ENCODE measurements at places on chromosomes 2 and 18.

DNA sequence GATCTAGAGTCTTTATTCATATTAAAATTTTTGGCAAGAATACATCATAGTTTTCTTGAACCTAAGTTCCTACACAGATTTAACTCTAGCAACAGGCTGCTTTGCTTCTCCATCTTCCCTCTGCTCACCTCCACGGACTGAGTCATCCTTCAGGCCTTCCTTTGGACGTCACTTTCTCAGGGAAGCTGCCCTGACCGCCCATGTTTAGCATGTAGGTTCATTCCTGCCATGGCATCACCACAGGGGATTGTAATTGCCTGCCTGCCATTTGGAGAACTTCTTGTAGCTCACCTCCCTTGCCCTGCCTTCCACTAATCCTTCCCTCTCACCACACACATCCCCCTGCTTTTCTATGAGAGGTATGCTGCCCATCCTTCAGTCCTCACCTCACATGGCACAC is 43.9 kb upstream of the B3GNT2 start:
- no peak for DNase-seq

GRCh38 chr2:20241973-20242726 is 17.2 kb upstream of the SDC1 start:
- no peak for DNase-seq

DNA sequence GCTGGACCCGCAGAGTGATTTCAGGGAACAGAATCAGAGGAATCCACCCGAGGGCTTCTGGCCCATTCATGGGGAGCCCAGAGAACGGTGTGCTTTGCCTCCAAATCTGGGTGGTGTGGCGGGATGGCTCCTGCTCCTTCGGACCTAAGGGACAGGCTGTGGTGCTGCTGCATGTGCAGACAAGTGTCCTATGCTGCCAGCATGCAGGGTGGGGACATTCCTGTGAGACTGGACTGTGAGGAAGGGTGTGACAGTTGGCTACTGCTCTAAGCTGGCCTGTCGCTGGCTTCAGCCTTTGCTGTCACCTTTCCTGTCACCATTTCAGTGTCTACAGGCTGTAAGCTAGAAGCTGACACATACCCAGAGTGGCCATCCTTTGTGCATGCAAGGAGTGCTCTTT is 2.9 kb upstream of the SLC4A3 start:
- no peak for DNase-seq

DNA sequence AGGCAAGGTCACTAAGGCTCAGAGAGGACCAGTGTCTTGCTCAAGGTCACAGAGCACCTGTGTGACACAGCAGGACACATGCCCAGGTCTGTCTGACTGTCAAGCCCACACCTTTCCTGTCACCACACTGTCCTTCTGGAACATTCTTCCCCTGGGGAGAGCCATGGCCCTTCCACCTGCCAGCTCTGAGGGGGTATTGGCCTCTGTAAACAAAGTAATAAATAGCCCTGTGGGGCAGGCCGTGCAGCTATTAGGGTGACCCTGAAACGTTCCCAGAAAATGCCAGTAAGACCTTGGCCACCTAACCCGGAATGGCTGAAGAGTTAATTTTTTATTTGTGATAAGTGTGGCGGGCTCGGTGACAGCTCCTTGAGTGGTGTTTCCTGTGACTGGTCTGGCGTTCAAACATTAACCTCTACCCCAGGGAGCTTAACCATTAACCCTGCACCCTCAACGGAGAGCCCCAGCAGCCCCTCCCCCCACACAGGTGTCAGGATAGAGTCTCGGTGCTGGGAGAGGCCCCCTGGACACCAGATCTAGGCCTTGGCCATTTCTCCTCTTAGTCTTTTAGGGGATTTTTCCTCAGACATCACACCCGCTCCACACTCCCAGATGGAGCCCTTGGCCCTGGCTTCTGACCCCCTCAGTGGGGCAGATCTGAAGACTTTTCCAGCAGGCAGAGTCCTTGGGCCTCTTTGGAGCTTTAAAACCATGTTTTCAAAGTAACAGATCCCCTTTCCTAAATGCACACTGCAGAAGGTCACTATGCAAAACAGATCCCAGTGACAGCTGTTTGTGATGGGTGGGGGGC is 36.6 kb downstream of the SCTR start:
- no peak for DNase-seq

DNA sequence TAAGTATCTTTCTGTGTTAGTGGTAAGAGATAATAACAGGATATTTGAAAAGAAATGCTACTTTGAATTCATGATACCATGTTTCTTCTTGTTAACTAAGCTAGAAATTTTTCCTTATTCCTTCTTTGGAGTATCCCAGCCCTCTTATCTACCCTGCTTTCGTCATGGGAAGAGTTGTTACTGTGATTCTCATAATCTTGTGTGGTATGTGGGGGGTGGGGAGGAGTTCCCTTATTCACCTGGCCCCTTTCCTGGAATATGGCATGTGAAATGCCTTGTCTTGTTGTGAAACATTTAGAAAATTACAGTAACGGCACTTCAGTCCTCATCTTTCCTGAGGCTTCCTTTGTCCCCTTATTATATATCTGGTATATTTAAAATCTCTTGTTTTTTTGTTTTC is 129.9 kb downstream of the NCOA1 start:
- no peak for DNase-seq

DNA sequence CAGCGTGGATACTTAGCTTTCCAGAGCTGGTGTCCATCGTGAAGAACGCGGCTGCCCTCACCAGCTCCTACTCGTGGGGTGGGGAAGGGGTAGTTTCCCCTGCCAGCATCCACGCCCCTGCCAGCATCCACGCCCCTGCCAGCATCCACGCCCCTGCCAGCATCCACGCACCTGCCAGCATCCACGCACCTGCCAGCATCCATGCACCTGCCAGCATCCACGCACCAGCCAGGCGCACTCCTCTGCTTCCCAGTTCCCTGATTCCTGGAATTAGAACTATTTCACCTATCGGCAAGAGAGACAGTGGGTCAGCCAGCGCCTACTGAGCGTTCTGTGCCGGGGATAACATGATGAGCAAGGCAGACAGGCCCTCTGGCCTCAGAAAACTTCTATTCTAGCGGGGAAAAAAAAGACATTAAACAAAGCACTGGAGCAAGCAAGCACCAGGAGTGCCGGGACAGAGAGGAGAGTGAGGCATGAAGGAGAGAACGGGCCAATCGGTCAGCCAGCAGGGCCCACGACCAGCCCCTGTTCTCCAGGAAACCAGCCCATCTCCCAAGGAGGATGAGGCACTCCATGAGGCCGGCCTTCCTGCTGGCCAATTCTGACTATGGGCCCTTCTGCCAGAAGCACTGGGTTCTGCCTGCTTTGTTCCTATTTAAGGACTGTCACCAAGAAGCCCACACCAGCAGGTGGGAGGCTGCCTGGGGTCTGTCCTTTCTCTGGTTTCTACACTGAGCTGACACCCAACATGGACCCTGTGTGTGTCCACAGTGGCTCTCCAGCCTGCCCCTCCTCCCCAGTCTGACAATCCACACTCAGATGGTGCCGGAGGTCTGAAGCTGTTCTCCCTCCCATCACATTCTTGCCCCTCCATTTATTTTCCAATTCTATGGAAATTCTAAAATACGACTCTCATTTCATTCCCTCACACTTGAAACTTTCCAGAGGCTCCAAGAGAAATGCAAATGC is 78.4 kb upstream of the SALL3 start:
- no peak for DNase-seq

DNA sequence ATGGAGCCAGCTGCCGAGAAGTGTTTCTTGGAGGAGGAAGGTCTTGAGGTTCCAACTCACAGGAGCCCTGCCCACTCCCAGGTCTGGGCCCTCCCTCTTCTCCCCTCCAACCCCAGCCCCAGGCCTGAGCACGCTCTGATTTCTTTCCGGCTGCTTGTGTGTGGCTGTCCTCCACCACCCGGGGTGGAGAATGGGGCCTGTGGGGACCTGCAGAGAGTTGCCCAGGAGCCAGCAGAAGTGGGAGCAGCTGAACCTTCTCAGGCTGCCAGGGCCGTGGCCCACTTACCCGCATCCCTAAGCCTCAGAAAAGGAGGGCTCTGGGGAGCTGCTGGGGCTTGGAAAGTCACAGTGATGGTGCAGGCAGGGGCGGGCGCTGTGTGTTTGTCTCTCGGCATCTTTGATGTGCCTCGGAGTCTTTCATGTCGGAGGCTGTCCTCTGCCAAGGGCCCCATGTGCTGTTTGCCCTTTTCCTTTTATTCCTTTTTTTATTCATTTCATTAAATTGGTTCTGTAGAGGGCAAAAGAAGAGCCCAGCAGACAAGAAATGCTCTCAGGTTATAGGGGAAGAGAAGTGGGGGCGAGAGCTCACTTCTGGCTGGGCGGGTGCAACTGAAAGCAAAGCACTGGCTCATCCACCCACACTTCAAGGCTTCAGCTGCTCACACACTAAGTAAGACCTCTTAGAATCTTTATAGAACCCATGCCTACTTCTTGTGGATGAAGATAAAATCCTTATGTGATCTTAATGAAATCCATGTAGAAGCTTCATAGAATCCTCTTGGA is 52.5 kb downstream of the SDC1 start:
- no peak for DNase-seq

- no peak for DNase-seq
Observed at GRCh38 chr2:207403950-207404349, 125.8 kb upstream of the CREB1 start.

GRCh38 chr2:19815746-19816145 is 86.0 kb downstream of the TTC32 start:
- DNase-seq = no peak

GRCh38 chr18:58391231-58391825 is 237.6 kb downstream of the ALPK2 start:
- DNase-seq = no peak

DNA sequence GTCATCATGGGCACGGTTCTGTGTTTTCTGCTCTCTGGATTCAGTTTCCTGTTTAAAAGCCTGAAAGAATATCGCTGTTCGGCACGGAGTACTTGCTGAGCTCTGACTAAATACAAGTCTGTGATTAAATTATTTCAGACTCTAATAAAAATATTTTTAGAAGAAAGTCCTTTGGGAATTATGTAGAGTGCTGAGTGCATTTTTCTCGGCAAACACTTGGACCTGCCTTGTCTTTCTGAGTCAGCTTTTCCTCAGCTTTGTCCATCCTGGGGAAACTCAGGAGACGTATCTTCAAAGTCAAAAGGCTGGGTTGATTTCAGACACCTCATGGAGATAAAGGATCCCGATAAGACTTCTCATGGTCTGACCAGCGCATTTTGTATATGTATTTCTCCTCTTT is 45.9 kb downstream of the IL1R2 start:
- no peak for DNase-seq

DNA sequence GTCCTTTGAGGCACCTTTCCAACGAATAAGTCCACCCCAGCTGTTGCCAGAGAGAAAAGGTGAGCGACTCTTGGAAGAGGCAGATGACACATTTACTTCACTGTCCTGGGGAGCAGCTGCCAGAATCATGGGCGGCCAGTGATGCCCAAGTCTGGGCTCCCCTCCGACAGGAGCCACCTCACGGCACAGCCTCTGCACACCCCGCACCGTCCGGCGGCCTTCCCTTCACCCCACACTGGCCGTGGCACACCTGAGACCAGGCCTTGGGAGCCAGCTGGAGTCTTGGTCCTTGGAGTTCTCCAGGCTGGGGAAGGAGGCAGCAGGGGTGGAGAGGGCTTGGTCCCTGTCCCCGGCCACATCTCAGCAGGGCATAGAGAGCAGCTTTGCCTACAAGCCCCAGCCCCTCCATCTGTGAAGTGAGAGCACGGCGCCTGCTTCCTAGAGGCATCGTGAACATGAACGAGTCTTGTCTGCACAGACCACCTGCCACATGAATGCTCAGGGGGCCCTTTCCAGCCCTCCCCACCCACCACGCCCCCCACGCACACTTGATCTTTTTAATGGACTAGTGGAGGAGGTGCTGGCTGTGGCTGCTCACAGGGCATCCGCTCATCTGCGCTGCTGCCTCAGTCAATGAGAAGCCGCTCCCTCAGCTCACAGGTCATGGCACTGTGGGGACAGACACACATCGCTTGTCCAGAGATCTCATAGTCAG is 400.2 kb upstream of the MYT1L start:
- DNase-seq = no peak

DNA sequence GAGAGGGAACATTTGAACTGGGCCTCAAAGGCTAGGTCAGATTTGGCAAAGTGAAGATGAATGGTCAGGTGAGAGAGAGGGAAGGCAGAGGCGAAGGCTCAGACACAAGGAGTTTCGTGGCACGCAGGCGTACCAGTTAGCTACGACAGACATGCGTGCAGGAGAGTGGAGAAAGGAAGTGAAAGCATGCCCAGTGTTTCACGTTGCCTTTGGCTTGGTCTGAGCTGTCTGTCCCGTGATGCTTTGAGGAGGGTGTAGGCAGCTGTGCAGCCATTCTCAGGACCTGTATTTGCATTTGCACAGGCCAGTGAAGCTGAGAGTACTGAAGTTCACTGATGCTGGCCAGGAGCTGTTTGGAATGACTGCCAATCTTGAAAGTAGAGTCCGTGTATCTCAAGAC is 69.5 kb downstream of the HNRNPLL start:
- DNase-seq = peak; percentile 95

GRCh38 chr2:206584323-206585116 is 57.8 kb upstream of the FAM237A start:
- no peak for DNase-seq

- DNase-seq = peak; percentile 63
Observed at GRCh38 chr18:68660354-68661183, 54.3 kb downstream of the TMX3 start.

DNA sequence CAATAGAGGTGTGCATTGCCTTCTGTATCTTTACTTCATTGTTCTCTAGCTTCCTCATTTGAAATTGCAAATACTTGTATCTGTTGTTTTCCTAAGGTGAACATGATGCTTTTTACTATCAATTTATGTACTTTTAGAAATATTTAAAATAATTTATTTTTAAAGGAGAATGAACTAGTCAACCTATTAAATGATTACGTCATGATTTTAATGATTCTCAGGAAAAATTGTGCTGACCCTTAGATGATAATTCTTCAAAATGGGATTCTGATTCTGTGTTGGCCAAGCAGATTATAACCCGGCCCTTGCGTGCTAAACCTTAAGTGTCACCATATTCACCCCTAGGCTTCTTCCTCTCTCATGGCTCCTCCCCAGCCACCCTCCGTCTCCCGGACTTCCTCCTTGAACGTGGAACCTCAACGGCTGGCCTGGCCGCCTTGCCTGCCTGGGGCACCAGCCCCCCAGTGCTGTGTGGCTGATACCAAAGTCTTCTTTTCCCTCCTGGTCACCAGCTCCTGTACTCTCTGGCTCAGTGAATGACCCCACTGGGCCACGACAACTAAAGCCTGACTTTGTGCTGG is 292.0 kb downstream of the GBX2 start:
- no peak for DNase-seq

- no peak for DNase-seq
Observed at GRCh38 chr2:28547906-28548600, 52.2 kb downstream of the PLB1 start.

- DNase-seq = no peak
Observed at GRCh38 chr2:238488347-238488826, 61.7 kb downstream of the ASB1 start.

- DNase-seq = no peak
Observed at GRCh38 chr2:109322111-109322510, 193.1 kb downstream of the SH3RF3 start.

GRCh38 chr2:21415234-21415633 is 291.5 kb downstream of the TDRD15 start:
- peak; percentile 19 for DNase-seq

- no peak for DNase-seq
Observed at GRCh38 chr2:34241905-34242762, 643.0 kb upstream of the FAM98A start.

All from NAMALWA (cell line).